ENCODE measurements at places on chromosomes 2 and 18.
A peak's percentile ranks its signal among the peaks of the same experiment; 100 is the strongest.

- no peak for DNase-seq
These were observed 31.8 kb downstream of the TDRD15 start for GRCh38 chr2:21155365-21156136.

DNA sequence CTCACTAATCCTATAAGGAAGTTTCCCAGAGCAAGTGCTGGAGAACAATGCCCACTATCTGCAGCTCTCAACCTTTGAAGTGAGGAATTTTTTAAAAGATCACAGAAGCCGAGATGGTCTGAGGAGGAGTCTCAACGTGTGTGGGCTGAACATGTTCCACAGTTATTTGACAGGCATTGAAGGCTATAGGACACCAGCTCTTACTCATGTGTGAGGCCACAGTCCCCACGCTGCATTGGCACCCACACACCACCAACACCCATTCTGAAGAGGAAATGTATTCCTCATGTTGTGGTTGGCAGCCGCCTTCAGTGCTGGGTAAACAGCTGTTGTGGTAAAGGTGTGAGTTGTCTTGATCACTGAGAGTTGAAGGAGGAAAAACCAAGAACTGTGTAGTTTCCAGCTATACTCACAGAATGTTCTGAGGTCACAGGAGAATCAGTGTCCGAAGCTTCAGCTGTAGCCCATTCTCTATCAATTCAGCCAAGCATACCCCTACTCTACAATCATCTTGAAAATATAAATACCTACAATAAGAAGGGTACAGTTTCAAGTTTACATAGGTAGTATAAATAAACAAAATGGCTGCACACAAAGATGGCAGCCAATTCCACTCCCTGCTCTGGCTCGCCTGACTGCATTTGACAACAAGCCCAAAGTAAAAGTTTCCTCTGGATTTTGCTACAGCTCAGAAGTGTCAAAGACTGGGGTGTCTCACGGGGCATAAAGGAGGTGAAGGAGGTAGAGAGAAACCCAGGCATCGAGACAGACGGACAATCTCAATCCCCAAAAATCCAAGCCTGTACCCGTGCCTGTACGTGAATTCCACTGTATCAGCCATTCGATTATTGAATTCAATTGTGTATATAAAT, 12.1 kb downstream of the CD226 start:
- no peak for DNase-seq

DNA sequence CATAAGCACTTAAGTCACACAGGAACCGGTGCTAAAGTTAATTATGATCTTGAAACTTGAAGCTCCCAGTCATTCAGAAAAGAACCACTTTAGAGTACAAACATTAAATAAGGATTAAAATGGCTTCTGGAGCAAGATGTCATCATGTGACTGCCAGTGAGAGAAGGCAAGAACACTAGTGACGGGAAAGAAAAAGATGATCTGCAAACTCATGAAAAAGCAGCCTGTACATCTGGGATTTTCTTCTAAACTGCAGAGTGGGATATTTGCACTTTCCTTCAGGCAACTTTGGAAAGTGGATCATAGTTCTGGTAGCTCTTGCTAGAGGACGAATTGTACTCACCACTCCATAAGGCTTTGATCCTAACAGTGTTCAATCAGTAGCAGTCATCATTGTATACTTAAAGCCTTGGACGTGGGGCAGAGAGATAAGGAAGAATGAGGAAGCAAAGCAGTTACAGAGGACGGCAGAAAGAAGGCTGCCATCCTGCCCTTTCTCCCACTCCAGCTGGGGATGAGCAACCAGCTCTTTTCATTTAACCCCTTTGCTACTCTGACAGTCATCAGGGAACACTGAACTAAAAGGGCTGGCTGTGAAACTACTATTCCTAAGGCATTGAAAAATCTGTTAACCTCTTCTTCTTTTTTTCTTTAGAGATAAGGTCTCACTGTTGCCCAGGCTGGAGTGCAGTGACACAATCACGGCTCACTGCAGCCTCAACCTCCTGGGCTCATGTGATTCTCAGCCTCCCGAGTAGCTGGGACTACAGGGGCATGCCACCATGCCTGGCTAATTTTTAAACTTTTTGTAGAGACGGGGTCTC, 18.1 kb downstream of the ABHD3 start:
- no peak for DNase-seq

DNA sequence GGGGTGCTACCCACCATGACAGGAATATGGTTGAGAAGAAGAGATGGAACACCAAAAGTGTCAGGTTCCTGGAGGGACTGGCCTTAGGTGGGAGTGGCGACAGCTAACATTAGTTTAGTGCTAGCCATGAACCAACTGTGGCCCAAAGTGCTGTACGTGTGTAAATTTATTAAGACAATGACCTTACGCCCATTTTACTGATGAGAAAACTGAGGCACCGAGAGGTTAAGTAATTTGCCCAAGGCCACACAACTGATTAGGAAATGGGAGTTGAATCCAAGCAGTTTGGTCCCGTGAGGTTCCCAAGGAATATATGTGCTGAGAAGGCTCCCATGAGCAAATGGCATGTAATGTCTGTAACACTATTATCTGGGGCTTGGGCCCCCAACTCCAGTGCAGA, 109.5 kb upstream of the SLC1A4 start:
- DNase-seq: no peak

- no peak for DNase-seq
These were observed 153.2 kb downstream of the NEDD4L start for GRCh38 chr18:58196881-58197872.

- no peak for DNase-seq
These were observed 101.1 kb downstream of the TRABD2A start for GRCh38 chr2:84779781-84780180.

- peak; percentile 56 for DNase-seq
These were observed 17.1 kb upstream of the VPS4B start for GRCh38 chr18:63439334-63439733.

DNA sequence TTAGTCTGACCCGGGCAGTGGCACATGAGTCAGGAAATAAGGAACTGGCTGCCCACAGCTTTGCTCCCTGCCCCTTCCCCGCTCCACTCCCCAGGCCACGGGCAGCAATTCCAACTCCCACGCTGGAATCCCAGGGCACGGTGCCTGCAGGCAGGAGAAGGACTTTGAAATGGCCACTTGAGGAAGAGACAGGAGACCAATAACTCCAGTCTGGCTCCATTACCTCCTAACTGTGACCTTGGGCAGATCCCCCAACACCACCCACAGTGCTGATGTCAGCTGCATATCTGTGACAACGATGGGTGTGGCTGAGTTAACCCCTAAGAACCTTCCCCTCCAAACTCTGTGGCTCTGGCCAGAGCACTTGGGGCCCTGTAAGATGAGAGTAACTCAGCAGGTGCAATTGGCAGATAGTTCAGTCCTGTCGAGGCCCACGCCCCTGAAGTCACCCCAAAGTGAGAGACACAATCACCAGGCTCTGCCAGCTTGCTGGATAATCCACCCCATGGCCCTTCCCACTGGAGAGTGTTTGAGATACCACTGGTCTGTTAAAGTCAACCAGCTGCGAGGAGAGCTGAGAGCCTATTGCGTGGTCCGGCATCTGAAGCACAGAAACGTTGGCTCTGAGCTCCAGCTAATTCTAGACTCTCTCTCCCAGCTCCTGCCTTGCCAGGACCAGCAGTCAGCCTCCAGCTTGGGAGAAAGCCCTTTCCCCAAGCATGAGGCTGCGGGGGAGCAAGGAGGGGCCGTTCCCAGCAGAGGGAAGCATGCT, 175.2 kb downstream of the TNS1 start:
- DNase-seq: no peak

DNA sequence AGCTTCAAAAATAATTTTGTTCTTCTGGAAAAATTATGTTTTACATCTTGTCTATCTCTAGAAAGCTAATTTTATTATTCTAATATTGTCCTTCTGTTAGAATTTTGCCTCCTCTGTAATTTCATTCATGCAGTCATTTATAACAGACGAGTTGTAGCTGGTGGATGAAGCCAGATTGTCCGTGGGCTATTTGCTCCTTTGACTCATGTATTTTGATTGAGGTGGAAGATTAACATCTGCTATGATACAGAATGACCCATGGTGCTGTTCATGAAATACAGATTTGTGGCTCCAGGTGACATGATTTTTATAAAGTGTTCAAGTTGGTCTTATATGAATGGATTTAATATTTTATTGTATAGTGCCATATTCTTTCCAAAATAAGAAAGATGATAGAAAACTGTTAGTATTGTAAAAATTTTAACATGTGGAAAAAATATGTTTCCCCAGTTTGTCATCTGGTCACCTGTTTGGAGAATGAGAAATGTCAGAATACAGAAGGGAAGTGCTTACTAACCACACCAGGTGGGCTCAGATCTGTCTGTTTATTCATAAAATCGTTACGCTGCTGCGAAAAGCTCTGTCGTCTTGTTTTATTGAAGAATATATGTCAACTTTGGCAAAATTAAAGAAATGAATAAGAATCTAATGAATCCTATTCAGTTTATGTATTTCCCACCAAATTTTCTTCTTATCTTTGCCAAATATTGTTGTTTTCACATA, 20.4 kb upstream of the L3MBTL4 start:
- DNase-seq: no peak

DNA sequence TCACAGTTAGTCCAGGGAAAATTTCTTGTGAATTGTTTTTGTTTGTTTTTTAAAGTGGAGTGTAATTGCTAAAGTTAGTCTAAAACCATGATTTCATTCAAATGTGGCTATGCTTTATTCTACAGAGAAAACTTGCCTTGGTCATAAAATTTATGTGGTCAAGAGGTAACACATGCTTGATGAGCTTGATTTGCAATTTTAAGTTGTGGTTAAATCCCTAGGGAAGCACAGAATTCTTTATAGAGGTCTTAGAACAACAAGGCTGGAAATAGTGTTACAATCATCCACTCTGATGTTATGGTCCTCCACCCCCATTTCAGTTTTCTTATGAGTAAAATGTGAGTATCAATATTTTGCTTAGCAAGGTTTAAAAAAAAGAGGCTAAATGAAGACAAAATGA, 359.6 kb downstream of the NRXN1 start:
- DNase-seq: peak; percentile 19

GRCh38 chr2:19219060-19219459, 139.4 kb downstream of the OSR1 start:
- DNase-seq: no peak

DNA sequence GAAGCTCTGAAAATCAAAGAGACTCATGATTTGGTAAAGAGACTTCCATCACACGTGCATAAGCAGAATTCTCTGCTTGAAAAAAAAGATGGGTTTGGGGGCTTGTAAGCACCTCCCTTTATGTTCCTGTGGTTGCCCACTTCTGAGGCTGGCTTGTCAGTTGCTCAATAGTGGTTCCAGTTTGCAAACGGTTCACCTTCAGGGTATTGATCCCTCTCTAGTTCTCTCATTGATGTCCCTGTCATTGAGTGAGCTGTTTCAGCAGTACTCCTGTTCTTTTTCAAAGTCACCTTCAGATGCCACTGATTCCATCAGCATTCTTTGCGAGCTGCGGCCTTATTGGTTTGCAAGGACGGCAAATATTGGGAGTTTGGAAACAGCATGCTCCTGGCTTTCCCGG, 17.1 kb upstream of the YWHAQ start:
- DNase-seq: no peak

- no peak for DNase-seq
These were observed 129.9 kb downstream of the CDC42EP3 start for GRCh38 chr2:37541516-37541915.

GRCh38 chr2:196849895-196850294, 40.7 kb upstream of the C2orf66 start:
- peak; percentile 34 for DNase-seq

DNA sequence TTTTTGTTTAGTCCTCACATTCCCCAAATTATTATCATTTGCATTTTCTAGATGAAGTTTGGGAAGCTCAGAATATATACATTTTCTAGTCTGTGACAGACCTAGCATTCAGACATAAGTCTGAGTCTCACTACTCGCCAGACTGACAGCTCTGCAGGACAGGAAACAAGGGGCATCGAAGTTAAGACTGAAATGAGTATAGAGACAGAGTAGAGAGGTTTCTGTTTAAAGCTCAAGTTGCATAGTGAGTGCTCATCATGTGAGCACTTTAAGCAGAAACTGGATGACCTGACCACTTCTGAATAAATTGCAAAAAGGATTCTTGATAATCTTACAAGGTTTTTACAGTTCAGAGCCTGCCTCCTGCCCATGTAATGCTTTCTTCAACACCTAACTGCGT, 1.1 kb downstream of the HADHB start:
- DNase-seq: no peak

GRCh38 chr18:841647-842370, 29.8 kb upstream of the YES1 start:
- DNase-seq: no peak

DNA sequence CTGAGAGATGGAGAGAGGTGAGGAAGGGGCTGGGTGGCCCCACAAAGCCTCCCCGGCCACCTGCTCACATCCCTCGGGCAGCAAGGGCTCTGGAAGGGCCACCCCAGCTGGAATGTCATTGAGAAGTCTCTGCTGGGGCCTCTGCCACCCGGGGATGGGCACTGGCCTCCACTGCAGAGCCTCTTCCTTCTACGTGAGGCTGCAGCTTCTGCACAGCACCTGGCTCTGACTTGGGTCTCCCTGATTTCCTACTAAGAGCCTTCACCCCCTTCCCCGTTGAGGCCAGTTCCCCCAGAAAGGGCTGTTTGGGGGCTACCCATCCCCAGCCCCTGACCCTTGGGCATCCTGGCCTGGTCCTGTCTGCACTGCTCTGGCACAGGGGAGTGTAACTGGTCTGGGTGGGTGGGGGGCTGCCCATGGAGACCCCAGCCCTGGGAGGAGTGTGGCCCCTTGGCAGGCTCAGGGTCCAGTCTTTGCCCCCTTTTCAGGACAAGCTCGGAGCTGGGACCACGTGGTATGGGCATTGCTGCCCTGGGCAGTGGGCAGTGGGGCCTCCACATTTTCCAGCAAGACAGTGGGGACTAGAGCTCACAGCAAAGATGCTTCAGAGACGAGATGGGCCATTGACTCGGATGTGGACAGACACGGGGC, 5.6 kb downstream of the PDCD1 start:
- DNase-seq: no peak

- peak; percentile 14 for DNase-seq
These were observed 27.6 kb upstream of the ZEB2 start for GRCh38 chr2:144547494-144547893.

DNA sequence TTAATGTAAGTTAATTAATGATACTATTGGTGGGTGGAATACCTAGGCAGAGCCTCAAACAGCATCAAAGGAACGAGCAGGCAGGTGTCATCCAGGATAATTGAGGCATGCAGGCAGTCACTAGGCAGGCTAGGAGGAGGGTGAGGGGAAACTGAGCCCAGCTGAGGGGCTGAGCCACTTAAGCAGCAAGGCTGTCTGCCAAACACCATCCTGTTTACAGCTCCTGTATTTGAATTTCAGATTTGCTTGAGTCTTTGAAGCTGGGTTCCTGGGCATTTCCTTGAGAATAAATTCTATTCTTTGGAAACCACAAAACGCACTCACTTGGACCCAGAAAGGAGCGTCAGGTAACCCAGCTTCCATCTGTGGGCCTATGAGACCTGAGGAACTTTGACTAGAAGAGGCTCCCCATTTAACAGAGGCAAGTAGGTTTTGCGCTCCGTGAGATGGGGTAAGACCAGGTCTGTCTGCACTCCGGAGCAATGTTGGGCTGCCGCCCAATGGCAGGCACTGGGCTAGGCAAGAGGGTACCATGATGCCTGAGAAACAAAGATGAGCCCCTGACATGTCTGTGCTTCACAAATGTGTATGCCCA, 2.0 kb downstream of the EDAR start:
- no peak for DNase-seq

- DNase-seq: no peak
These were observed 14.2 kb upstream of the CXCR4 start for GRCh38 chr2:136131961-136132824.

All from fibroblast of skin of scalp (primary cell).